ENCODE measurements at places on chromosomes 5 and 9. TPM values are rescaled to one million over a fixed set of nuclear protein-coding genes. Genes with fewer than 3 reads are reported as not detected.

IFNB1 gene
- not detected for total RNA-seq

PCDHB5 gene
- total RNA-seq, result 0.36 TPM

HAVCR2 gene
- 0.37 TPM for total RNA-seq

FKTN gene
- 15.7 TPM for total RNA-seq

GPRIN1 gene
- total RNA-seq, result 9.6 TPM

- peak; percentile 14 for DNase-seq
These were observed 70.0 kb upstream of the ZSWIM6 start for GRCh38 chr5:61262080-61262479.

DNA sequence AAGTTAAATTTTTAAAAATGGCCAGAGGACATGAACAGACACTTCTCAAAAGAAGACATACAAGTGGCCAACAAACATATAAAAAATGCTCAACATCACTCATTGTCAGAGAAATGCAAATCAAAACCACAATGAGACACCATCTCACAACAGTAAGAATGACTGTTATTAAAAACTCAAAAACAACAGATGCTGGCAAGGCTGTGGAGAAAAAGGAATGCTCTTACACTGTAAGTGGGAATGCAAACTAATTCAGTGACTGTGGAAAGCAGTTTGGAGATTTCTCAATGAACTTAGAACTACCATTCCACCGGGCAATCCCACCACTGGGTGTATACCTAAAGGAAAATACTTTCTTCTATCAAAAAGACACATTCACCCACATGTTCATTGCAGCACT, 168.5 kb upstream of the PIK3R1 start:
- DNase-seq, result peak; percentile 62

DNA sequence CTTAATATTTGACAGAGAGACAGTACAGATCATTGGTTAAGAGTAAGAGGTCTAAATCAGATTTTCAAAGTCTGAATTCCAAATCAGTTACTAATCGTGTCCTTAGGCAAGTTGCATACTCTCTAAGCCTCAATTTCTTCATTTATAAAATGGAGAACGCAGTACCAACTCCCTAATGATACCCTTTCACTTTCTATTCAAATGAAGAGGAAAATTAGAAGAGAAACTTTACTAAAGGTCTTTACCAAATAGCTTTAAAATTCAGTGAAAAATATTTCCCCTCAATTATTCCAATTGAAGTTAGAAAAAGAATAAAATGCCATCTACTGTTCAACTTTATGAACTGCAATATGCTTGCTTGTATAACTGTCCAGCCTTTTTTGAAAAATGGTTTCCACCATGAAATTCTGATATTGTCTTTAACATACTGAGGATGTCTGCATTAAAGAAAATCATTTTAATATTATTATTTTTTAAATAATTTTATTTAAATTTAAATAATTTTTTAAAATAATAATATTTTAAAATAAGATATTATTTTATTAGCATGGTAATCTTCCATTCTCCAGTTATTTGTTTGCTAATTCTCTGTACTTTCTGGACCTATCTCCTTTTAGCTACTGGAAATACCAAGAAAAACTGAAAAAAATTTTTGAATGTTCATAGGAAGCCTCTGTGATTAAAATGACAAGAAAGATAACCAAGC, 36.0 kb downstream of the POC5 start:
- peak; percentile 68 for DNase-seq

- DNase-seq, result no peak
These were observed 8.8 kb upstream of the SLC35D2 start for GRCh38 chr9:96392263-96392662.

GRCh38 chr5:73039082-73039481, 81.3 kb upstream of the TMEM171 start:
- DNase-seq, result peak; percentile 7

GRCh38 chr9:21903380-21903965, 90.7 kb downstream of the CDKN2A start:
- peak; percentile 25 for DNase-seq

- DNase-seq, result peak; percentile 93
These were observed 290.0 kb downstream of the ACTL7B start for GRCh38 chr9:108565651-108566378.

GRCh38 chr9:95058795-95059386, 258.6 kb downstream of the FANCC start:
- DNase-seq, result no peak

GRCh38 chr5:3194271-3194670, 401.4 kb upstream of the IRX1 start:
- no peak for DNase-seq

GRCh38 chr9:37480759-37481158, 5.0 kb upstream of the POLR1E start:
- no peak for DNase-seq

DNA sequence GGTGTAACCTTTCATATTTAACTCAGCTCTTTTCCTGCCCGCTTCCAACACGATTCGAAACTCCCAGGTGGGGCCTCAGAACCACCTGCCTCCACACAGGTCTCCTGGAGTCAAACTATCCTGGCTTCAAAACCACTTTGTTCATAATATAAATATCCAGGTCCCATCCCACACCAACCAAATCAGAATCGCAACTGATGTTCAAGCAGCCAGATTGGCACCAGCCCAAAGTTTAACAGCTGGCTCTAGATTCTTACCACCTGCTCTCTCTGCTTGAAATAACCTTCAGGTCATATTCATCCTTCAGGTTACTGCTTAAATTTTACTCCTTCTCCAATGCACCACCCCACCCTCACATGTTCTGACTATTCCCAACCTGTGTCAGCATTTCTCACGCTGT, 231.4 kb upstream of the TRPM3 start:
- no peak for DNase-seq

DNA sequence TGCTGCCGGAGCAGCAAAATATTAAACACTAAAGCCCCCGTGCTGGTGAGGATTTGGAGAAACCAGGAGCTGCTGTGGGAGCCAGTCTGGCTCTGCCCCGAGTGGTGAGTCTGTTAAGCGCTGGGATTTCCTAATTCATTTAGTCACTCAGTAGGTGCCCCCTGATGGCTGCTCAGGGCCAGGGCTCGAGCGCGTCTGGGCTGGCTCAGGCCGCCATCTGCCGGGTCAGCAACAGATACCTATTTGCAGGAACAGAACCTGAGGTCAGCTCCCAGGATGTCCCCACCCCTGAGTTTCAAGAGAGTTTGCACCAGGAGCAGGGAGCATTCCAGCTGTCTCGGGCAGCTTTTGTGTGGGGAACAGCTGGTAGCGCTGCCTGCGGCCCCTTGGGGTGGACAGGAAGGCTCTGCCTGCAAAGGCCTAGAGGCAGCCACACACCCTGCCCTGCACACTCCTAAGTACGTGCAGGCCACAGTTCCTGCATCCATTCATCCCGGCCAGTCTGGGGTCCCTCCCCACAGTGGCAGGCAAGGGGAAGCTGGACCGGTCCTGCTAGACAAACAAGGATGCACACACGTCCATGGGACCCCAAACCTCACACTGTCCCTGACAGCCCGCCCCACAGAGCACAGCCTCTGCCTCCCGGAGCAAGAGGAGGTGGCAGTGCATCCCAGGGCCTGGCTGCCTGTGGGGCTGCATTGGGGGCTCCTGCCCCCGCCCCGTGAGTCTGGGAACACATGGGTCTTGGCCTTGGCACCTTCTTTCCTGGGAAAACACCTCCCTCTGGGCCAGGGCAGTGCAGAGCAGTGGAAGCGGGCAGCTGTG, 83.7 kb downstream of the ADAMTS2 start:
- no peak for DNase-seq
